ENCODE measurements at places on chromosomes 13 and 19. TPM values are rescaled to one million over a fixed set of nuclear protein-coding genes. Genes with fewer than 3 reads are reported as not detected.

NAT14 gene
- total RNA-seq, result 12.7 TPM

RXFP2 gene
- not detected for total RNA-seq

SOX1 gene
- not detected for total RNA-seq

CEACAM4 gene
- not detected for total RNA-seq

KIR3DL1 gene
- total RNA-seq, result not detected

TTC9B gene
- total RNA-seq, result not detected

HCST gene
- total RNA-seq, result 0.56 TPM

TRIP10 gene
- 46.0 TPM for total RNA-seq

ZNF221 gene
- total RNA-seq, result 5.9 TPM

CPB2 gene
- not detected for total RNA-seq

FPR3 gene
- not detected for total RNA-seq

Measured in regular cardiac myocyte (primary cell).